H7 (cell line): ENCODE measurements at places on chromosomes 3 and 15. TPM values are rescaled to one million over a fixed set of nuclear protein-coding genes. Genes with fewer than 3 reads are reported as not detected.

DNA sequence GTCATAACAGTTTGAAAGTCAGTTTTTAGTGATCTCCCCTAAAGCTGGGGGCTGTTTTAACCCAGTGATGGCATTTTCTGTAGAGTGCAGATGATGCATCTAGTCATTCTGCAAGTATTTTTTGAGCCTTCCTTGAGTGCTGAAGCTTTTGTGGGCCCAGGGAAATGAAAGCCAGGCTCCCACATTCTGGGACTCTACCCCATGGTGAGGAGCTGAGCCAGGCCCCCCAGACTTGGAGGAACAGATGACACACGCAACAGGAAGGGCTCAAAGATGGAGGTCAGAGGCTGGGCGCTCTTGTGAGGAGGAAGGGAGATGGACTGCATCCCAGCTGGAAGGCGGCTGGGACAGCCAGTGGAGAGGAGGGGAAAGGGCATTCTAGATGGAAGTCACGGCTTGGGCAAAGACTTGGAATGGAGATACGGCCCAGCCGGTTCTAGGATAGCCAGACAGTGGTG lies 40.8 kb downstream of the MRAS start:
- no peak for DNase-seq

DNA sequence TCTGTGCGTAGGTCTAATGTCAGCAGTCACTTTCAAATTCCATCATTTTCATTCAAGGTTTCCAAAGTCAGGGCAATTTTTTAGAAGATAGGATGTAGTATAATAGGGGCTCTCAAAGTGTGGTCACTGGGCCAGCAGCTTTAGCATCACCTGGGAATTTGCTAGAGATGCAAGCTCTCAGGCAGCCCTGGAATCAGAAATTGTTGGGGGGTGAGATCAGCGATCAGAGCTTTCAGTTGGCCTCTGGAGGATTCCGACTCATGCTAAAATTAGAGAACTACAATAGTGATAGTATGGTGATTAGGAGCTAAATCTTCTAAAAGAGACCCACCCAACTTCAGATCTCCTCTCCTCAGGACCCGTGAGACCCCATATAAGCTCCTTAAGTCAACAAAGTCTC lies 2.4 kb upstream of the FRMD4B start:
- DNase-seq: no peak

- DNase-seq: no peak
Measured at GRCh38 chr3:101813817-101814440, 34.9 kb downstream of the NXPE3 start.

GRCh38 chr15:60536951-60537350 lies 58.0 kb upstream of the ICE2 start:
- DNase-seq: no peak

DNA sequence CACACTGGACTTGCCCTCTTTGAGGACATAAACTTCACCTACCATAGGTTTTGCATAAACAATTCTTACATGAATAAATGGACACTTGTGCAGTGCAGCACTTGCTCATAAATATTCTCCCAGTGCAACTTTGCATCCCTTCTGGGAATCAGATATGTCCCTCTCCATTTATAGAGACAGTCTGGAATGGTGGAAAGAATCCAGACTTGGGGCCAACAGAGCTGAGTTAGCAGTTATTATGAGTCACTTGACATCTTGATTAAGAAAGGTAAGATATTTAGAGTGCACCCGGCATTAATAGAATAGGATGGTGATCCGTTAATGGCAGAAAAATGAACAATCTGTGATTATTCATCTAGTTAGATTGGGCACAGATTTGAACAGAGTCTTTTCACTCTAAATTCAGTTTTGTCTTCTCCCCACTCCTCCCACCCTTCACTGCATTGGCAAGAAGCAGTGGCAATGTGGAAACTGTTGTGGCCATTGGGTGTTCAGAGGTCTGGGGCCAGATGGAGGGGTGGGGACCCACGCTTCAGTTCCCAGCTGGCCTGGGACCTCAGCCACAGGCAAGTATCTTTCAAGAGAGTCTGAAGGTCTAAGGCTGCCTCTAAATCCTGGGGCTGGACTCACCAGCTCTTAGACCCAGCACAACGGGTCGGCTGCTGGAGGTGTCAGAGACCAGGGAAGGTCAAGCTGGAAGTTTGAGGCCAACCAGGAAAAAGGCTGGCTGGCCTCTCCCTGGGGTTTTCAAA lies 58.9 kb upstream of the KY start:
- no peak for DNase-seq

Gene DUT
- total RNA-seq: 72.9 and 75.5 TPM in 2 replicates

Gene ALDH1L1
- total RNA-seq: 0.15 and 0.28 TPM in 2 replicates

GRCh38 chr3:112605285-112605684 lies 35.7 kb downstream of the CCDC80 start:
- no peak for DNase-seq

DNA sequence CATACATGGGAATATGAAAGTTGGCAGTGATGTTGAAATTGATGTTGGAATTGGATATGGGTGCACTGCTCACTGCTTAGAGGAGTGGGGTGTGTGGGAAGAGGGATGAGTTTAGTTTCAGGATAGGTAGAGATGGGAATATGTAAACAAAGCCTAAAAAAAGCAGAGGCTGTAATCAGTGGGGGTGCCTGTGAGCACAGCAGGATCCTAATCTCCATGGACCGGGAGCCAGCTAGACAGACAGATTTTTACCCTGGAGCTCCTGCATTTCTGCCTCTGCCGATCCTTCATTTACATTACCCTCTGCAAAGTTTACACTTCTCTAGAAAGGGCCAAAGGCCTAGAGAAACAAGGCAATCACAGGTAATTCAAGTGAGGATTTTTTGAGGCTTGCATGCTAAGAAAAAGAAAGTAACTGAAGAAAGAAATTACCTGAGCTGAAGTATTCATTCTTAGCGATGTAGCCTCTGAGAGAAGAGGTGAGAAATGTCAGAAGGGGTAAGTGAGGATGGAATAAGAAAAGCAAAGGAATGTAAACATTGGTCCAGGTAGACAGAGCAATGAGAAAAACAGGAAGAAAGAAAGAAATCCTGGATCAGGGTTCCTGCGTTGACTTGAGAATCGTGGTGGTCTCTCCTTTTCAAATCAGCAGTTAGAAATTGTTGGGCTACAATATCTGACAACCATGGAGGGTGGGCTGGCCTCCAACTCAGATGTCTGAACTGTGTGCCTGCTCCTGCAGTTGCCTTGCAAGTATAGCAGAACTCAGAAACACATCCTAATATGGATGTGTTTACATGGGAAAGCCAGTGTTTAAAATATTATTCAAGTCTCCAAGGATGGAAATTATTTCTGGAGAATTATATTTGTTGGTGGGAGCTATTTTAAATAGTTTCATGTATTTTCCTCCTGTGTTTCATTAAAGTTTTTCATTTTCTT lies 79.8 kb downstream of the CRTC3 start:
- DNase-seq: peak; percentile 83

GRCh38 chr15:69081310-69082004 lies 67.0 kb downstream of the NOX5 start:
- DNase-seq: no peak

Gene ERC2
- 2.4 and 7.9 TPM in 2 replicates for total RNA-seq

- peak; percentile 71 for DNase-seq
Measured at GRCh38 chr3:150227839-150228238, 180.3 kb upstream of the TSC22D2 start.

DNA sequence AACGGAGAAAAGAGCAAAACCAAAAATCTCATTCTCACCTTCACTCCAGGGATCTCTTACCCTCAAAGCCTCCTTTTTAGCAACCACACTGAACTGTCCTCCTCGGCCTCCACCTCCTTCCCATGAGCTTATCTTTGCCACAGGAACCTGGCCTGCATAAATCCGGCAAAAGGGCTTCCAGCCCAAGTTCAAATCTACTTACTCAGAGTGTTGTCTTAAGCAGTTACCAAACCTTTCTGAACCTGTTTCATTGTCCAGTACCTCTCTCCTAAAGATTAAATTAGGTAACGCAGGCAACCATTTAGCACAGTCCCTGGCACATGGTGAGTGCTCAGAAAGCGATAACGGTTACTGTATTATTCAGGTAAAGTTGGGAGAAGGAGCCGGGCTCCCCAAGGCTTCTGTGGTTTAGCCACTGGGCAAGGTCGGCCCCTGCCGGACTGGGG lies 777 bp downstream of the CIB1 start:
- no peak for DNase-seq

- peak; percentile 60 for DNase-seq
Measured at GRCh38 chr3:184177331-184177731, 2.7 kb downstream of the AP2M1 start.

Gene COL7A1
- 19.4 and 29.4 TPM in 2 replicates for total RNA-seq

DNA sequence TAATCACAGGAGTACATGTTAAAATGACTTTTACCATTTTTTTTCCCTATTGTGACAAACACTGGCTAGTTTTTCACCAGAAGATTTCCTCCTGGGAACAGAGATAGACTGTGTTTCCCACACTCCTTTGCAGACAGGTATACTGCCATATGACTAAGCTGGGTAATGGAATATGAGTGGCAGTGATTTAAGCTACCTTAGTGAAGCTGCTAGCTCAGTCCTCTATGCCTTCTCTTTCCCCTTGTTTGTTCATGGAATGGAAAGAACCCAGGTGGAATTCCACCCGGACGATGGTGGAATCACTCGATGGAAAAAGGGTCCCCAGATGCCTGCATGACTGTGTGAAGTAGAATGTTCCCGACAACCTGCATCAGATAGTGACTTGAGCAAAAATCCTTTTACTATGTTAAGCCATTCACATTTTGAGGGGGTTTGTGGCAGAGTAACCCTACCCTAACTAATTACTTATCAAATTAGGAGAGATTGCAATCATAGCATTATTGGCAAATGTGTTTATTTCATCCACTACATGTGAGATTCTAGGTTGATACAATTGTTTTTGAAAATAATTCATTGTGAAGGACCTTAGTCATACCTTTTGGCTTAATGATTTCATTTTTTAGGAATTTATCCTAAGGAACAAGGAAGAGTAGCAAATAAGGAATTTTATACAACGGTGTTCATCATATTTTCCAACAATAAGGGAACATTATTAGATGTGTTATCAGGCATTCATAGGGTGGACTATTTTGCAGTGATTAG lies 16.5 kb downstream of the THSD4 start:
- no peak for DNase-seq

DNA sequence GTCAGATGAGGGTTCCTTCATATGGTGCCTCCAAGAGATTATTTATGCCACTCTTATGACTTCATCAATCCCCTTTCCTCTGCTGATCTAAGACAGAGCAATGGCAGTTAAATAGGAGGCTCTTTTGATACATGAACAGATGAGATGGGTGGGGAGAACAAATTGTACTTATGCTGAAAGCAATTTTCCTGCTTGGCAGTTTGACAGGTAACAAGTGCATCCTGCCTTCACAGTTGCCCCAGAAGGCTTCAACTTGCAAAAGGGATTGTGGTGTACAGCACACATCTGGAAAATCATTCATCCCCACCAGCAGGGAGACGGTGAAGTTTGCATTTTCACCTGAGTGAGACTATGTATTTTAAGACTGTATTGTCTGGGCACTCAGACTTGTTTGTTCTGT lies 27.3 kb downstream of the ENTPD3 start:
- no peak for DNase-seq

Gene TRIM71
- 105 and 151 TPM in 2 replicates for total RNA-seq

Gene ROPN1
- not detected in 2 replicates for total RNA-seq
